Hypothalamus (tissue), 51 donors: ENCODE measurements at places on chromosomes 7 and 10.

- no peak for DNase-seq
Measured at GRCh38 chr10:86372119-86372783, 5.7 kb upstream of the GRID1 start.

- DNase-seq: no peak
Measured at GRCh38 chr10:32981760-32982159, 23.7 kb upstream of the ITGB1 start.

- no peak for DNase-seq
Measured at GRCh38 chr7:3538041-3538440, 237.0 kb downstream of the SDK1 start.

DNA sequence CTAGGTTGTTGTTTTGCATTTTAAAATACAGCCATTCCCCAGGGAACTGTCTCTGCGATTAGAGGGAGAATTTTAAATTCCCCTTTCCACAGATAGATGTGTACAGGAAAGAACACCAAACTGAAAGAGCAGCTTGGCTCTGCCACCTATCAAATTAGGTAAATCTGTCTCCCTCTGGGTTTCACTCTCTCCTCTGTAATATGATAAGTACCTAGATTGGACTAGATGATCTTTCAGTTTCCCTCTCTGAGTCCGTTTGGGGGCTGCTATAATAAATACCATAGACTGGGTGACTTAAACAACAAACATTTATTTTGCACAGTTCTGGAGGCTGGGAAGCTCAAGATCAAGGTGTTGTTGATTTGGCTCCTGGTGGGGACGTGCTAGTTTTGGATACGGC lies 186.0 kb downstream of the KIF20B start:
- no peak for DNase-seq

GRCh38 chr7:95845007-95845406 lies 72.7 kb downstream of the DYNC1I1 start:
- no peak for DNase-seq

DNA sequence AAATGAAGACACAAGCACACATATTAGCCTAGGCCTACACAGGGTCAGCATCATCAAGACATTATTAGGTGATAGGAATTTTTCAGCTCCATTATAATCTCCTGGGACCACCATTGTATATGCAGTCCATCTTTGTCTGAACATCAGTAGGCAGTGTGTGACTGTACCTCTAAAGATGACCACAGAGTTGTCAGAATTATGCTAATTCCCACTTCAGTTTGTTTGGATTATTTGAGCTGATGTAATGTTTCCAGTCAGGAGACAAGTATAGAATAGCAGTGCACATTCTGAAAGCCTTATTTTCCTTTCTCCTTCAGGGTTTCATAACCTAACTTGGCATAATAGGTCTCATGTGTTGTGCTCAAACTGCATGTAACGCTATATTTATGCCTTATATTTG lies 306.4 kb downstream of the NXPH1 start:
- no peak for DNase-seq

DNA sequence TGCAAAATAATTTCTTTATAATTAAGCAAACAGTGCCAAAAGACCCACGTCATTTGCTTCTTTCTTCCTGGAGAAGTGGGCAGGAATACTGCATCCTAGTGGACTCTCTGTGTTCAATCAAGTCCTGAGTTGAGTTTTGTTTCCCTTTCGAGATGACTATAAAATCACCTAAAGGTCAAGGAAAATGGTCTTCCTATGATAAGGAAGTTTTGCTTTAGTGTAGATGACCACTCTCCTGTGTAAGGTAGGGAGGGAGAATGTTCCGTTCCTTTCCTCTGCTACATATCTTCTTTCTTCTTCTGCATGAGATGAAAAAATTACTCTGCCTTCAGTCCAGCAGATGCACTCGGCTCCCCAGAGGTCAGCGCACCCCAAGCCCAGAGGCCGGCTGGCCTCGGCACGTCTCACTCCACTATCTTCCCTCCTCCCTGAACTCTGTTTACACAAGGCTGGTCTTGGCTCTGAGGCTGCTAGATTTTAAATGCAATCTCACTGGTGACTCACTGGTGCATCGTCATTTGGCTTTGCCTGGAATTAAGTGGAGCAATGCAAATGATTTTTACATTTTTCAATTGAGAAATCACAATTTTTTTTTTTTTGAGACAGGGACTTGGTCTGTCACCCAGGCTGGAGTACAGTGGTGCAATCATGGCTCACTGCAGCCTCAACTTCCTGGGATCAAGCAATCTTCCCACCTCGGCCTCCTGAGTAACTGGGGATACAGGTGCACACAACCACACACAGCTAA lies 18.6 kb upstream of the VDAC2 start:
- no peak for DNase-seq

DNA sequence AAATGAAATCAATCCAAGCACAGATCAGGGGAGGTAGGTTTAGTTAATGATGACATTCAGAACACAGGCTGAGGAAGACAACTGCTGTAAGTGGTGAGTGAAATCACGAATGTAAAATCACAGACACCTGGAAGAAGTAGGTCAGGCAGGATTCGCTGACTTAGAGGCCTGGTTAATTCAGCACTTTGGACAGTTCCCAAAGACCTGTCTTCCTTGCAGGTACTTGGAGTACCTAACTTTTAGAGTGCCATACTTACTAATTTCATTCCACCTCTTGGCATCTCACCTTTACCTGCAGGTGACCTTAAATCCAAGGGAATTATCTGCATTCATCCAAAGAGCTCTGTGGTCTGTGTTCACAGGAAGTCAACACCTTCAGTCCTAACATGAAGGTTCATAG lies 822.3 kb downstream of the PHTF2 start:
- DNase-seq: no peak

DNA sequence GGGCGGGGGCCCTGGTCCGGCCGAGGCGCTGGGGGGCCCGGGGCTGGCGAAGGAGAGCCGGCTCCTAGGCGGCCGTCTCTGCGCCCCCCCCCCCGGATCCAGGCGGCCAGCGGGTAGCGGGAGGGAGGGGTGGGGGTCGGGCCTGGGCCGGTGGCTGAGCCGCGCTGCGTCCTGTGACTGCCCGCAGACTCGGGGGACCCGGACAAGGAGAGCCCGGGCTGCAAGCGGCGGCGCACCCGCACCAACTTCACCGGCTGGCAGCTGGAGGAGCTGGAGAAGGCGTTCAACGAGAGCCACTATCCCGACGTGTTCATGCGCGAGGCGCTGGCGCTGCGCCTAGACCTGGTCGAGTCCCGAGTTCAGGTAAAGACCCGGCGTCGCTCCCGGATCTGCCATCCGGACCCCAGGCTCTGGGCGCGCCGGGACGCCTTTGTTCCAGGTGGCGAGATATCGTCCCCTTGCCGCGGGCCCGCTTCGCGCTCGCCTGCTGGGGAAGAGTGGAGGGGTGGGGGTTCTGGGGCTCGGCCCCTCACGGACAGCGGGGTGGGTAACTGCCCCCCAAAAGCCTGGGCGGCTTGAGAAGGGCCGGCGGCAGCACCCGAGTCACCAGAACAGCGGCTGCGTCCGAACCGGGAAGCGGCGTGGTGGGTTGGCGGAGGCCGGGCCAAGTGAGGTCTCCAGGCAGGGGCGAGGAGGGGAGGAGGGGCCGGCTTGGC lies 819 bp downstream of the UNCX start:
- DNase-seq: no peak

DNA sequence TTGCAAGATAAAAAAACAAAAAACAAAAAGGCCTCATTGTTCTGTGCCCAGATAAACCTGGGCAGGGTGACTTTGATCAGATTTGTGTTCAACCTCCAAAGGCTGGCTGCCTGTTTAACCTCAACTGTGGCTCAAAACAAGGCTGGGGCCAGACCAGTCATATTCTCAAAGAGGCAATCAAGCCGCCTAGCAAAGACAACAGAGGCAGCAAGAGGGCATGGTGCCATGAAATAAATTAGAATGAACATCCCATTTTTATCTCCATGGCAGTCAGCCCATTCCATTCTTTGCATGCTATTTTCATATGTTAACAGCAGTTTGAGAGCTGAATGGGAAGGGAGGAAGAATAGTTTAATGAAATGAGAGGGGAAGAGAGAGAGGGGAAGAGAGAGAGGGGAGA lies 1150.3 kb downstream of the TYW1 start:
- no peak for DNase-seq

DNA sequence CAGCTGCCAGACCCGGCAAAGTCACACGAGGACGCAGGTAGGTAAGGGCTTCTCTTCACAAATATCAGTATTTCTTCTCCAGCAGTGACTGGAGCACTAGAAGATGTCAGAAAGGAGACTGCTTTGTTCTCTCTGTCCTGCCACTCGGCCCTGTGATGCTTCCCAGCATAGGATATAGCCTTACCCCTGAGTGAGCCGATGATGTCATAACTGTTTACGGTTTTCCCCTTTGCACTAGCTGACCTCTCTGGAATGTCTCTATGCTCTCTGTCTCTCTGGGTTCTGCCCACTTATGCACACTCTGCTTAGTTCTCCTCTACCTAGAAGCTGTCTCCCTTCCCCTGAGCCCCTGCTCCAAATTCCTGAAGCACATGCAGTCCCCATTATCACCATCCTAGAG lies 167.5 kb upstream of the PODXL start:
- no peak for DNase-seq

GRCh38 chr7:128221929-128222403 lies 19.1 kb upstream of the LEP start:
- no peak for DNase-seq

GRCh38 chr10:11687779-11688447 lies 54.3 kb upstream of the ECHDC3 start:
- DNase-seq: no peak

DNA sequence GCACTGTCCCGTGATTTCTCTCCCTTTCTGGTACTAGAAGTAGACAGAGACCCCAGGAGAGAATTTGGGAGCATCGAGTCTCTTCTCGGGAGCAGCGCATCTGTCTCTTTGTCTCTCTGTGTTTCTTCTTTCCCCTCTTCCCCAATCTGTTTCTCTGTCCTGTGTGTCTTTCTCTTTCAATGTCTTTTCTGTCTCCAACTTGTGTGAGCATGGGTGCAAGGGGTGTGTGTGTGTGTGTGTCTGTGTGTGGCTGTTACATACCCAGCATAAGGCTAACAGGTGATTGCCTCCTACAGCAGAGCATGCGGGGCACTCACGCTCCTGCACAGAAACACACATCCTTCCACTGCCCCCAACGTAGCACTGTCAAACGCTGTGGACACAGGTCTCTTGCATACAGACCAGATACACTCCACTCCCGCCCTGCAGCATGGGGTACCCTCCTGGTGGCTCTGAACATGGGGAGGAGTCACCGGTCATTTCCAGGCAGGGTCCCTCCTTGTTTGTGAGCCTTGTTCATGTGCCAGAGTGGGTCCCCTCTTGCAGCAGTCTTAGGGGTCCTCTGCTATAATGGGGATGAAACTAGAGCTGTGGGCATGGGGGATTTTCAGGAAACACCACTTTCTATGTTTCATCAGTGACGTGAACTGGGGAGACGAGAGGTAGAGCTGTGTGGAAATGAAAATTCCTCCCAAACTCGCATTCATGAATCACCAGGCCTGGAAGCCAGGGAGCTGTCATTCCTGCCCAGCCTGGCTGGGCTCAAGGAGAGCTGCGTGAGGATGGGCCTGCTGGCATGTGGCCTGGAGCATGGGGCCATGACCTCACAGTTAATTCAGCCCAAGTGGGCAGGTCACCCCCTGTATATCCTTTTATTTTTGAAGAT lies 980 bp downstream of the ADAMTS14 start:
- DNase-seq: no peak

DNA sequence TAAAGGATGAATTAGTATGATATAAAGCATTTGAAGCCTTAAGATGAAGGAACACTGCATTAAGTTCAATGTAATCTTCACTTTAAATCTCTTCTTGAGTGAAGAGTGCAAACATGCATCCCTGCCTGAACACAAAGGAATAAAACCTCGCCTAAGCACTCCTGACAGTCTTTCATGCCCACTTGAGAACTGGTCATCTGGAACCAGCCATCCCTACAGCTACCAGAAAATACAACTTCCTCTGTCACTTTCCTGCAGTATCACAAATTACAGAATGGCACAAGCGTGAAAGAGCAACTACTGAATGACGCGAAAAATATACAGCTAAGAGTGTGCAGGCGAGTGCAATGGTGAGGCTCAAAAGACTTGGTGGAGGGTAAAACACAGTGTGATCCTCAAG lies 1079.9 kb downstream of the CNTNAP2 start:
- no peak for DNase-seq

DNA sequence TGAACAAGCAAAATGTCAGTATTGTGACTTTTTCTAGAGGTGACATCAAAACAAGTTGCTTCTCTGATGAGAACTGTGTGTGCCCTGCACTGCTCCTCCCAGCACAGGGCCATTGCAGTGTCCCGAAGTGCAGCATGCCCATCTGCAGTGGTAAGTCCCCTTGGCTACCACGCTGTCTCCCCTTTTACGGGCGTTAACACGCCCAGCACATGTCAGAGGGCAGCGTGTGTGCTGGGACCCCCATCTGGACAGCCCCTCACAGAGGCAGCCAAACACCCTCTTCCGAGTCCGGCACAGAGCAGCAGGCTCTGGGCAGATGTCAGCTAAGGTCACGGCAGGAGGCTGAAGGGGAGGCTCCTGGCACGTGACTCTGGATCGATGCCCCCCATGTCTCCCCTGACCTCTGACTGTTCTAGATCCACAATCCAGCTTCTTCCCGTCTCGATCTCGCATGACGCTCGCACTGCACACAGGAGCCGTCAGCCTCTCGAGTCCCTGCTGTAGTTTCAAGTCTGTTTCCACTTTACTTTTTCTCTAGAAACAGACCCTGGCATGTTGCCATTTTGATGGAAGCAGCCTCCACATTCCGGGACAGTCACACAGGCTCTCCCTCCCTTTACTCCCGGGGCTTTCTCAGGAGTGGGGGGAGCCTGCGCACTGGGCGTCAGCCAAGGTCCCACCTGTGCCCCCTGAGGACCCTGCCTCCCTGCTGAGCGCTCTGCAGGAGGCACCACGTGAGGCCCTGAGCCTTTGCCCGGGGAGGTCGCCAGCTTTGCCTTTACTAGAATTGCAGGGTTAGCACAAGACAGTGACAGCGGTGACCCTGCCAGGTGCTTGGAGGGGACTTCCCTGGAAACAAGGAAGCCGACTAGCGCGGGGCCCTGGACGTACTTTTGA lies 133.8 kb downstream of the TCERG1L start:
- DNase-seq: no peak

GRCh38 chr7:96188174-96188581 lies 133.7 kb downstream of the SLC25A13 start:
- DNase-seq: no peak
